ENCODE measurements at places on chromosomes 1 and 21.

- no peak for DNase-seq
Observed at GRCh38 chr1:229696385-229696784, 70.3 kb downstream of the URB2 start.

GRCh38 chr1:94606471-94606870 lies 64.9 kb upstream of the F3 start:
- DNase-seq = no peak

DNA sequence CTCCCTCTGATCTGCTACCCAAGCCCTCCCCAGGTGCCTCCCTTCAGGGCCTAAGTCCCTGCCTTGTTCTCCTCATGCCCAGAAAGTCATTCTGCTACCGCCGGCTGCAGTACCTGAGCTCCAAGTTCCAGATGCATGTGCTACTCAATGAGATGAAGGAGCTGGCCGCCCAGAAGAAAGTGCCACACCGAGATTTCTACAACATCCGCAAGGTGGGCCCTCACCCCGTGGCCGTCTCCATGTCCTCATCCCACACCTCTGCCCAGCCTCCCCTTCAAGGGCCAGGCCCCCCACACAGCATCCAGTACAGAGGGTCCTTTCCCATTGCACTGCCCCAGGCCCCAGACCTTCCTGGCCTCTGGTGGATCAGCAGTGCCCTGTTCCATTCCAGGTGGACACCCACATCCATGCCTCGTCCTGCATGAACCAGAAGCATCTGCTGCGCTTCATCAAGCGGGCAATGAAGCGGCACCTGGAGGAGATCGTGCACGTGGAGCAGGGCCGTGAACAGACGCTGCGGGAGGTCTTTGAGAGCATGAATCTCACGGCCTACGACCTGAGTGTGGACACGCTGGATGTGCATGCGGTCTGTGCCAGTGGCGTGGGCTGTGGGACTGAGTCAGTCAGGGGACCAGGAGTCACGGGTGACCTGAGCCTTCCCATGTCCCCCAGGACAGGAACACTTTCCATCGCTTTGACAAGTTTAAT lies 8.2 kb downstream of the AMPD2 start:
- no peak for DNase-seq

- no peak for DNase-seq
Observed at GRCh38 chr1:191034132-191034531, 556.5 kb upstream of the BRINP3 start.

DNA sequence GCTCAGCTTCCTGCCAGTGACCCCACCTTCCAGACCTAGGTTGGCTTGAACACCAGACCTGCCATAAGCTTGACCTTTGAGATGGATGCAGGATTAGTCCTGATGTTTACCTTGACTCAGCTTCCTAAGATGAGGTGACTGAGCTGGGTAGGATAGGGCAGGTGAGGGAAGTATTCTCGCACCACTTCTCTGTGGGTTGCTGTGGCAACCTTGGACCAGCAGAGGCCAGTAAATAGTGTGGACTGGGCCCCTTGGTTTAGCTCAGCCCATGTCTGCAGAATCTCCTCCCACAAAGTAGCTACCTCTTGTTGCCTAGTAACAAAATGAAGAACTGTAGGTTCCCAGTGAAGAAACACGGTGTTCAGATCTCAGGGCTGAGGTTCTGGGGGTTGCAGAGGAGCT lies 8.4 kb downstream of the RPS6KA1 start:
- no peak for DNase-seq

GRCh38 chr1:246510147-246511030 lies 3.3 kb upstream of the SMYD3 start:
- no peak for DNase-seq

DNA sequence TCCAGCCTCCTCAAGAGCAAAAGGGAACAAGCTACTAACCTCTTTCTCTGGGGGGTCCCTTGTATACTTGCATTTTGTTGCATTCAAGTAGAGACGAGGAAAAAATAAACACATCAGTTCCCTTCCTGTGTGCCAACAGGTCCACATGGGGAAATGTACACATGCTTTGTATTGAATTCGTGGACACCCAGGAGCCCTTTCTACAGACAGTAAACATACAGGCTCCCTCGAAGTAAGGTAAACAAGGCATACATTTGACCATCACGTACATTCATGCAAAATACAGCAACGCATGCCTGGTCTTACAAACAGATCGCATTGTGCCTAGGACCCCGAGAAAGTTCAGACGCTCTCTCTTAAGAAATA lies 1.1 kb downstream of the KCND3 start:
- DNase-seq = no peak

- DNase-seq = no peak
Observed at GRCh38 chr1:189764391-189765320, 713.0 kb downstream of the BRINP3 start.

DNA sequence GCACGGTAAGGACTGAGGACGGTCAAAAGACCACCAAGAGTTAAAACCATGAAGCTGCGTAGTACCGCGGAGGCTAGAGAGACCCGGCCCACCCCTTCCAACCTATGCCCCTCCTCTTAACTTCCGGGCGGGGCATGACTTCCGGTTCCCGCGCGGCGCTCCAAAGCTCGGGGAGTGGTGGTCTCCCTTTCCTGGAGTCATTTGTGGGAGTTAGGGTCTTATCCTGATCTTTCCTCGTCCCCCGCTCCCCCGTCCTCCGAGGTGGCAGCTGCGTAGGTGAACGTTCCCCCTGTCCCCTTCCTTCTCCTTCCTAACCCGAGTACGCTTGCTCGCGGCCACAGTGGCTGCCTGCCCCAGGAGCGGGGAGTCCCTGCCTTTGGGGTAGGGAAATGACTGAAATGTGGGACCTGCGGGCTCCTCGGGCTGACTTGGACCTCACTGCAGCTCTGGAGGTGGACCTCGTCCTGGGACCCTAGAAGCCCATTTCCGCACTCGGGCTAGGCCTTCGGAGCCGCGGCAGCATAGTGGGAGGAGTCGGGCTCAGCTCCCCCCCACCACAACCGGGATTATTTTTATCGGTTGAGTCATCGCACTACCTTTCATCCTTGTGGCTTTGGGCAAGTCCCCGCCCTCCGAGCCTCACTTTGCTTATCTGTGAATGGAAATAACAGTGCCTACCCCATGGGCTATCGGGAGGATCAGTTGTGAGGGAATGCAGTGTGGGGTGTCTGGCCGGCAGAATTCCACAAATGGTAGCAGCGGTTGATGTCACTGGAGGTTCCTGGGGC lies 24.1 kb downstream of the CELA3A start:
- DNase-seq = peak; percentile 88

GRCh38 chr1:41493117-41493536 lies 8.6 kb upstream of the EDN2 start:
- peak; percentile 44 for DNase-seq

GRCh38 chr1:76269155-76269554 lies 194.6 kb downstream of the ST6GALNAC3 start:
- DNase-seq = no peak

All from activated naive CD8-positive, alpha-beta T cell treated with anti-CD3 and anti-CD28 coated beads, Interleukin-2, amount 50 U/mL, for 24 hours (primary cell).